ENCODE measurements at places on chromosomes 1 and 21.

DNA sequence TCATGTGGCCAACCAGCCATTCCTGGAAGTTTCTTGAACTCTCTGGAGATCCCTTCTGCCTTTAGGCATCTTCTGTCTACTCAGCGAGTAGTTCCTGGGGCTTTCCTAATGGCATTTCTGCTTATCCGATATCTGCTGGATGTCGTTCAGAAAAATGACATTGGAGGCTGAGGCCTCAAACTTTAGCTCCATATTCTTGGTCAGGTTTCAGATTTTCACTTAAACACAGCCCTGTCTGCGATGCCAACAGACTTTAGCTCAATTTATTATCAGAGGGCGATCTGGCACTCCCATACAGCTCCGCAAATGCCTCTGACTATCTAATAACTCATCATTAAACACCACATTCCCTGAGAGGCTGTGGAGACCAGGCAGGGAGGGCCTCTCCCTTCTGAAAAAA, 46.3 kb upstream of the ETS2 start:
- no peak for DNase-seq

DNA sequence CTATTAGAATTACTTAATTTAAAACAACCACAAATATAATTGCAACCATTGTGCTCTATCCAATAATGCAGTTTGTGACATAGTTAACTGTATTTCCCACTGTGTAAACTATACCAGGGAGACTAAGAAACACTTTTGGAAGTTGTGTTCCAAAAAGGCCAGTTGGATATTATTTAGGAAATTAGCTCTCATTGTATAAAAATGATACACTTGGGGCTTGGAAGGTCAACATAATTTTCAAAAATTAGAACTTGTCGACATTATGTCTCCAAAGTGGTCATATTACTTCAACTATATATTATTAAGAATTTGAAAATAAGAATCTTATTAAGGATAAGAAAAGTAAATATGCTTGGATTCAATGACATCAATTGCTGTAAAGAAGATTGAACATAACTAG, 876.6 kb downstream of the MRPL39 start:
- no peak for DNase-seq

GRCh38 chr1:167713330-167714081, 8.3 kb upstream of the MPZL1 start:
- no peak for DNase-seq

DNA sequence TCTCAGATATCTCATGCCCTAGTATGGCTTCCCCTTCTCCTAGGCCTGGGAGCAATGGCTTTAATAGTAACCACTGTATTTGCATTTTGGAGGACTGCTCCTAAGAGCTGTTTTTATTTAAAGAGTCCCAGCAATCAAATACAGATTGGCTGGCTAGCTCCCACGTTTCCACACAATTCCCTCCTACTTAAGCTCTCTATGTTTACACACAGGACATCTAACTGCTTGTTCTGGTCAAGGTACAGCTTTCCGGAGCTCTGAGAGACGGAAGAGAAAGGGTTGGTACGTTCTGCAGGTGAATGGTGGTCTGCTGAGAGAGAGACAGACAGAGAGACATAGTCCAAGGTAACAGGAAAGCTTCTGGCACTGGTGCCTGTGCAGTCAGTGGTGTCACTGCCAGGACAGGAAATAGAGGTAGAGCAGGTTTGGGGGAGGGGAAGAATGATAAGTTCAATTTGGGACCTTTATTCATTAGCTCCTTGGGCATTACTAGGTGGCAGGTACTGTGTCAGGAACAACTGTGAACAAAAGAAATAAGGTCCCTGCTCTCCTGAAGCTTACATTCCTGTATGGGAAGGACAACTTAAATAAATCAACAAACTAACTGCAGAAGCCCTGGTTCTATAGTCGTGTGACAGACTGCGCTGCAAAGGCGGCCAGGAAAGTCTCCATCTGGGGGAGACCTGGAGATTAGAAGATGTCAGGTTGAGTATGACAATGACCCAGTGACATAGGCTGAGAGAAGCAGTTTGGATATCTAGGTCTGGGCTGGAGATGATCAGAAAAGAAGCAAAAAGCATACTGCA, 1.2 kb upstream of the SLC25A33 start:
- DNase-seq: no peak

DNA sequence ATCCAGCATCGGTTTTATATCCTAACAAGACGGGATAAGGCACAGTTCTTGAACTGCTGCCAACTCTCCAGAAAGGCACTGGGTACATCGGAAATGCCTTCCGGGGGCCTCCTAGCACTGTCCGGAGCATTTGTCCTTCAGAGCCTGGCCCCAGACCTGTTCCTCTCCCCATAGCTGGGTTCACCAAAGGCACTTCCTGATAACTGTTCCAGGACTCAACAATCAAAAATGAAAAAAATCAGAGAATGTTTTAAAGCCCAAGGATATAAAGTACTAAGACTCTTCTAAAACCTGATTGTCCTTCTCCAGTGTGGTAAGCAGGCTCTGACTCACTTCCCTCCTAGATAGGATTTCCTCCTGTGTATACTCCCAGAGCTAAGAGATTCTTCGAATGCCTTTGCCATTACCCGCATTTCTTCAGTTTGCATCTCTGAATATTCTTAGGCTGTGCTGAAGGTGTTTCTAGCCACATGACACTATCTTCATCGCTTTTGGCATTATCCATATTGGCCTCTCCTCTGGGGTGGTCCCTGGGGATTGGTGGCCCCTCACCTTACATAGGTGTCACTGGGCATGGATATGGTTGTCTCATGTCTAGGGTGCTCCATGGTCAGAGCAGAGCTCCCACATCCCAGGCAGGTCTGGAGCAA, 112.9 kb downstream of the ZBTB18 start:
- no peak for DNase-seq

- DNase-seq: peak; percentile 28
Observed at GRCh38 chr21:36859744-36860501, 106.5 kb downstream of the HLCS start.

DNA sequence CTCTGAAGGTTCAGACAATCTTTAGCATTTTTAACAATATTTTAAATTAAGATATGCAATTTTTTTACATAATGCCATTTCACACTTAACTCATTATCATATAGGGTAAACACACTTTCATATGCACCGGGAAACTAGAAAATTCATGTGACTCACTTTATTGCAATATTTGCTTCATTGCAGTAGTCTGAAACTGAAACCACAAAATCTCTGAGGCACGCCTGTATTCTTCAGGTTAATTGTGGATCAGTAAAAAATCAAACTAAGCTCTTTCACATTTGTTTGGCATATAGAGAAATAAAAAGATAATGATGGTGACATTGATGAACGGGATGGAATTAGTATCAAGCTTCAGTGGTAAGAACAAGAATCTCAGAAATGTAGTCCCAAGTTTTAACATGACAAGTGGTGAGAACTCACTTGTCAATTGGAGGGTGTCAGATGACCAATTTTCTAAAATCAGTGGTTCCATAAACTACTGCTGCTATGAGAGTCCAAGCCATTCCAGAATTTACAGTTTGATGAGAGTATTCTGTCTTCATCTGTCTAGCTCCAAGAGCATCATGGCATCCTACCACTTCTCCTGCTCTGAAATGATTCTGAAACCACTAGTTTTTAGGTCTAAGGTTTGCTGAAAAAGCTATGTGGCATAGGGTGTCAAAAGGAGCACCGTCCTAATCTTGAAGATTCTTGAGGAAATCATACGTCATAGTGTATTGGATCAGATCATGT, 281.0 kb downstream of the PTPRC start:
- DNase-seq: no peak

DNA sequence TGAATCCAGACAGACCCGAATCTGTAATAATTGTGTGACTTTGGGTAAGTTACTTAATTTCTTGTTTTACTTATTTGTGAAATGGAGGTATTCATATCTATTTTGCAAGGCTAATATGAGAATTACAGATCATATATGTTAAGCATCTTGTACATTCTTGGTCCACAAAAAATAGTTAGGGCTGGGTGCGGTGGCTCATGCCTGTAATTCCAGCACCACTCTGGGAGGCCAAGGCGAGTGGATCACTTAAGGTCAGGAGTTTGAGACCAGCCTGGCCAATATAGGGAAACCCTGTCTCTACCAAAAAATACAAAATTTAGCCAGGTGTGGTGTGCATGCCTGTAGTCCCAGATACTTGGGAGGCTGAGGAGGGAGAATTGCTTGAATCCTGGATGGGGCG, 22.9 kb upstream of the KCNA3 start:
- no peak for DNase-seq

DNA sequence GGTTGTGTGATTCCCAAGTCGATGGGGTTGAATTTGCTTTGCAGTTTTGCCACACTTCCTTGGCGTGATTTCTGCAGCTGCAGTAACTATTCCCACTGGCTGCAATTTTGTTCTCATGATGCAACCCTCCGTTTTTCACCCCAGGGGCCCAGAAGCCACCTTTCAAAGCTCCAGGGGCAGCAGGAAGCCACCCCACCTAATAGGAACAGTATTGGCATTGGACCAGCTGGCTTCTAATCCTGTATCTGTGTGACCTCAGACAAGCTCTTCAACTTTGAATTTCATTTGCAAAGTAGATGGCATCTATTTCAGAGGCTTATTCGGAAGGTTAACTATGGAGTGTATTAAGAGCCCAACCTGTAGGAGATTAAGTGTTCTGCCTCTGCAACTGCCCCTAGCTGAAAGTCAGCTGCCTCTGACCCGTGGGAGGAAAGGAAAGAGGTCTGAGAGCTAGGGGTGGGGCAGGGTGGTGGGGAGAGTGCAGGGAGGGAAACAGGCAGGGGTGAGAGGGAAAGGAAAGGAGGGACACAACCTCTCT, 12.6 kb downstream of the C1orf115 start:
- DNase-seq: no peak

DNA sequence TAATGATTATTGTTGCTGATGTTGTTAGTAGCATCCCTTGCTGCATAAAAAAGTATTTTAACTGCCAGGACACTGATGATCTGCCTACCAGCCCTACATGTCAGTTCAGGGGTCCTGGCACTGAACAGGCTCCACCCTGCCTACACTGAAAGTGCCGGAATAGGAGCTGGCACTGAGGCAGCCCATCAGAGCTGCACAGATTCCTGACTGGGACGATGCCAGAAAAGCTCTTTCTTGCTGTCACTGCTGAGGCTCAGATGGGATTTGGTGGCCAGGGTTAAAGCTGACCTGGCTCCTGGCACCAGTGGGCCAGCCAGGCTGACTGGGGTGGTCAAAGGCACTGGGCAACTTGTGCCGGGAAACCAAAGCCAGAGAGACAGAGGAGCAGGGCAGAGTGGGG, 6.2 kb upstream of the DISP3 start:
- DNase-seq: no peak

DNA sequence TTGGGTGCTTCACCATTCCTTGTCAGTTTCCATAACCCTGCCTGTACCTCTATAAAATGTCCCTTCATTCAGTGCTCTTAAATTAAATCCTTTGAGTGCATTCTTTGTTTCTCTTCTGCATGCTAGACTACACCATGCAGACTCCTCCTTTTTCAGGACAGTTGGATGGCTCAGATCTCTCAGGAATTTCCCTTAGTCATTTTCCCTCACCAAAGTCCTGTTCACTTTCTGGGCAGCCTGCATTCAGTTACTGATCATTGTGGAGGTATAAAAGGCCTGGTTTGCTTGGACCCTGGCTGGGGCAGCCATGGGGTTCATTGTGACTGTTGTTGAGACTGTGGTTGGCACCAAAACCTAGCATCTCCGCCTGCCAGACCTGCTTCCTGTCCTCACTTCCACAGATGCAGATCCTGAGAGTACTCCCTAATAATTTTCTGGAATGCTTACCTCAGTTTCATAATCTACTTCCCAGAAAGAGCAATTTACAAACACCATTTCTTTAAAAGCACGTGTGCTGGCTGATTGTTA, 88.4 kb downstream of the PDE4B start:
- DNase-seq: no peak

- no peak for DNase-seq
Observed at GRCh38 chr1:18568489-18568888, 62.2 kb upstream of the PAX7 start.

DNA sequence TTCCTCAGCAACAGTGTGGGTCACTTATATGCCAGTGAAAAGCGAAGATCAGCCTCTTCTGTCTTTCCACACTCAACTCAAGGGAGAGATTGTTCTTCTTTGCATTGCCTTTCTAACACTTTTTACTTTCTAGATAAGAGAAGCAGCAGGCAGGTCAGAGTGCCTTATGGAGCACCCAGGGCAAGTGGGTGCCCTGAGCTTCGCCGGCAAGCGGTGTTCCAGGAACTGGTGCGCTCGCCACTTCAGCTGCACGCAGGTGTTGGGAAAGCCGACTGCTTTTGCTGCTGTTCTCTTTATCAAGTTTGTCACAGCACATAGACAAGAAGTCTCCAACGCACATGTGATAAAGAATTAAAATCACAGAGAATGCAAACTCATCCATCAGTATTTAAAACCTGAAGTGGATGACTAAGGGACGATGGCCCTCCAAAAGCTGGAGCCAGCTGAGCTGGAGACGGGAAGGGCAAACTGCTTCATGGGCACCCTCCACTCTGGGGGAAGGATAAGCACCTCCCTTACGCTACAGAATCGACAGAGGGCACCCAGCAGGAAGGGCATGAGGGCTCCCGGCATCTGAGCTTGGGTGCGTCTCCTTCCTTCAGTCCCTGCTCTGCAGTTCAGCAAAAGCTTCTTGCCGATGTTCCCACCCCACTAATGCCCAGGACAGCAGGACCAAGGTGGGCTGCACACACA, 20.7 kb downstream of the UBE2G2 start:
- DNase-seq: no peak

DNA sequence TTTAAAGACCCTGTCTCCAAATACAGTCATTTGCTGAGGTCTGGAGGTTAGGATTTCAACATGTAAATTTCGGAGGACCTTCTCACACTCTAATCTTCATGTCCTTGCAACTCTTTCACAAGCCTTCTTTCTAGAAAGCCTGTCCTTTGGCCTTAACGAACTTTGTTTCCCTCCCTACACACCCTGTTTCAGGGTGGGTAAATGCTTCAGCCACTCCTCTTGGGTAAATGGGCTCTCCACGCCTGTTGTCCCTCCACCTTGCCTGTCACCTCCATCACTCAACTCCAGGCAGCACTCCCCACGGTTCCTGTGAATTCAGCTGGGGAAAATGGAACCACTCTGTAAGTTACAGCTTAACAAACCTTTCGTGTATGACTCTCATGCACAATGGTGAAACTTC, 84.0 kb upstream of the COG2 start:
- no peak for DNase-seq

- no peak for DNase-seq
Observed at GRCh38 chr1:115242543-115242942, 95.5 kb downstream of the NGF start.

- no peak for DNase-seq
Observed at GRCh38 chr1:44616991-44617702, 57.1 kb downstream of the TMEM53 start.

- DNase-seq: no peak
Observed at GRCh38 chr1:55181666-55182065, 33.5 kb downstream of the USP24 start.

- peak; percentile 43 for DNase-seq
Observed at GRCh38 chr1:67735806-67736627, 51.0 kb downstream of the GADD45A start.

- DNase-seq: no peak
Observed at GRCh38 chr1:177937931-177938330, 31.9 kb downstream of the SEC16B start.
